ENCODE measurements at places on chromosomes 4 and X.

DNA sequence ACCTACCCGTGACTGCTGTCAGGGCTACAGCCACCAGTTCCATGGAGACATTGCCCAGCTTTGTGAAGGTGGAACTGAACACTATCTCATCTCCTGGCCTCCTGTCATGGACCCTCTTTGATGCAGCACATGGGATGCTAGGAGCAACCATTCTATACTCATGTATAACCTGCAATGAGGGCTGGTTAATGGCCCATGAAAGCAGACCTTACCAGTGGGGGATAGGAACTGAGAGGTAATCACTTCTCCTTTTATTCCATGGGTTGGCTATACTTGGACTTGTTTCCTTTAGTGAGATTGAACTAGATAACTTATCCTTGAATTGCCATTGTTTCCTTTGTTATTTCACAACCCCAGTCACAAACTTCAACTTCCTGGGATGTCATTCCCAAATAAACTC lies 310.6 kb downstream of the BMPR1B start:
- no peak for DNase-seq

GRCh38 chr4:189613207-189613606 lies 327.5 kb upstream of the FRG1 start:
- DNase-seq, result no peak

DNA sequence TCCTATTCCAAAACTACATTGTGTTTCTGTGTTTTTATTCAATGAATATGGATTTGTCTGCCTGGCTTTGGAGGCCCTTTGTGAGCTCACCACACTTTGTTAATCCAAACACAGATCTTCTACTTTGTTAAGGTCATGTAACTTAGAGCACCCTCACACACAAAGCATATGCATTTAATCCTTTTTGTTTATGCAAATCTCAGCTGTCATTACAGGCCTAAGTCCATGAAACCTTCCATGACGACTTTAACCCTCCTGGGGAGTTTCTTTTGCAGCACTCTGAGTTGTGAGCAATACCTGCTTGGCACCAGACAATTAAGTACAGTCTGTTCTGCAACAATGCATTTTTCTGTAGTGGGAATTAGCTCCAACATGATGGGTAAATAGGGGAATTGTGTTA lies 14.9 kb downstream of the CCSER1 start:
- DNase-seq, result no peak

DNA sequence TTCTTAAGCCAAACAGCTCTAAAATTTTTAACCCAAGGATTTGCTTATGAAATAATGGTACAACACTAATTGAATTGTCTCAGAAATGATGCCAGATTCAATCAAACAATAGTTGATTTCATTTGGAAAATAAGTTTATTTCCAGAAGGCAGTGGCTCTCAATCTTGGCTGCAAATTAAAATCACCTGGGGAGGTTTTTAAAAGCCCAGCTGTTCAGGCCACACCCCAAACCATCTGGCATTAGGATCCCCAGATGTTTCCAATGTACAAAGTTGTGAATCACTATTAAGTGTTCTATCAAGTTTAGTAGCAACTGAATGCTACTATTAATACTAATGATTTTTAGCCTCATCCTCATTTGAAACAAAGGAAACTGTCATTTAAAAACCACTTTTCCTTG lies 22.2 kb downstream of the TMEM184C start:
- DNase-seq, result no peak

DNA sequence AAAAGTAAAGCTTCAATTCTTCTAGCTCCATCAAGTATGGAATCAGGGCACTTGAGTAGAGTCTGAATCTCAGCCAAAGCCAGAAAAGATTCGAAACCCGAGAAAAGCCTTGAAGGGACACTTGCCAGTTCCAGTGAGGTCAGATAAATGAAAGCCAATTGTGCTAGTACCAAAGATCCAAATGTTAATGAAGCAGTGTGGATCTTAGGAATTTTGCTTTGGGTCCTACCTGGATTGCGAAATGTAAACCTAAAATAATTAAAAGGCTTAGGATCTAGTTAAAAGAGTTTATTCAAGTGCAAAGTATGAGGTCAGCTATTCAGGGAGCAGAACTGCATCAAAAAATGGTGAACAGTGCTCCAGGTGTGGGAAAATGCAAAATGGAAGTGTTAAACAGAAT lies 552.6 kb downstream of the NAP1L3 start:
- DNase-seq, result no peak

DNA sequence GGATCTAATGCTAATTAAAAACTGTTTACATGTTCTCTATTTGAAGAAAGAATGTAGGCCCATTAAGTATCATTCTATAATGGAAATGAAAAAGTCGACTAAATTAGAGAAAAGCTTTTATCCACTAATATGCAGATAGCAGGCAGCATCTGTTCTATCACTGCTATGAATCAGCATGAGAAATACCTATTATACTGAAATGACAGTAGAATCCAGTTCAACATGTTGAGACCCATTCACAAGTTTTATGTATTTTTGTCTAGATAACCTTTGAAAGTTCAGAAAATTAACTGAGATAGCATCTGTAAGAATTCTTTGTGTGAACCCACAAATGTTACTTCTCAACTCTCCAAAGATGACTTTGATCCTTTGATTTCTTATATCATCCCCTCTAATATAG lies 1254.4 kb upstream of the ADGRL3 start:
- no peak for DNase-seq

DNA sequence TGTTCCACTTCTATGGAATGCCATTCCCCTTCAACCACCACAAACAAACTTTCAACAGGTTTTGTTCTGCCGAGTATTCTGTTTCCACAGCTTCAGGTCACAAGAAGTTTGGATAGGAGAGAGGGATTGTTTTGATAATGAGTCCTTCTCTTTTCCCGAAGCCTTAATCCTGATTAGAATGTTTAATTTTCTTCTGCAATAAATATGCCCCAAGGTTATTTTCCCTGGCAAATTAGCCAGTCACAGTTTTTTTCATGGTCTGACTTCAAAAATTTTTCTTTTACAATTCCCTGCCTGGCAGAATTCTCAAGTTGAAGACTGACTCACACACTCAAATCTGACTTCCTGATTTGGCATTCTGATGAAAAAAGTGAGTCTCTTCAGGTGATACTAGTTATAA lies 33.1 kb upstream of the EDNRA start:
- no peak for DNase-seq

GRCh38 chrX:112612558-112612957 lies 67.2 kb downstream of the LHFPL1 start:
- no peak for DNase-seq

- DNase-seq, result no peak
Observed at GRCh38 chr4:1469043-1469442, 62.8 kb upstream of the NKX1-1 start.

- DNase-seq, result no peak
Observed at GRCh38 chrX:116277351-116278225, 107.0 kb downstream of the AGTR2 start.

- DNase-seq, result no peak
Observed at GRCh38 chr4:142265536-142265935, 580.6 kb downstream of the INPP4B start.

- no peak for DNase-seq
Observed at GRCh38 chr4:155734065-155734464, 24.8 kb upstream of the GUCY1B1 start.

DNA sequence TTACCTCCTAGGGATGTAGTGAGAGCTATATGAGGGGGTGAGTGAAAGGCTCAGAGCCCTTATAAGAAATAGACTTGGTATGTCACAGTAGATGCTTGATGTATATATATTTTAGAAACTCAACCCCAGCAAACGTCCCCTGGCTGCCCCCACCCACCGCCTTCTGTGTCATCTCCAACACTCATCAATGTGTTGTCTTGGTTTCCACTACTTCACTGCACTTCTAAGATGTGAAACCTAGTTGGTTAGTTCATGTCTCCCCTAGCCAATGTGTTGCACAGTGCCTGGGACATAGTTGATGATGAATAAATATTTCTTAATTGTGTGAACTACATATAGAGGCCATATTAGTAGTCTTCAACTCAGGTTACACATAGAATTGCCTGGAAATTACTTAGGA lies 4.4 kb downstream of the FGFBP2 start:
- DNase-seq, result no peak

GRCh38 chr4:21134994-21135393 lies 434.7 kb downstream of the PACRGL start:
- DNase-seq, result no peak

DNA sequence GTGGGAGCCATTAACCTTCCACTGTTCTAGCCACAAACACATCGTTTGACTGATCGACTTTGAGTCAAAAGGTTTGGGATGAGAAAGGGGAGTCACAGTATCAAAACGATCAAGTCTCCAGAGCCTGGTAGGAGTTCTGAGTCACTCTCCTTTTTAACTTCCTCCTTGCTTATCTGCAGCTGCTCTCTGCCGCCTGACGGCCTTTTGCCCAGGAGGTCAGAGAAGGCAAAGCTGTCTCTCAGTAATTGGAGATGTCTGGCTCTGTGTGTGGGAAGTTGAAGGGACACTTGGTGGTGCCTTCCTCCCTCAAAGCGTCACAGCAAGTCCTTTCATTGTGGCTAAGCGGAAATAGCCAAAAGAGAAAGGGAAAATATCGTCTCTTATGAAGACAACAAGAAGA lies 63.1 kb downstream of the ANOS1 start:
- no peak for DNase-seq

Data from cerebellar nuclear complex (tissue), 1 donor.